Brain (organoid and tissue), 16 donors: ENCODE measurements at places on chromosomes 13 and 19. TPM values are rescaled to one million over a fixed set of nuclear protein-coding genes. Genes with fewer than 3 reads are reported as not detected.

Gene MYH14
- polyA plus RNA-seq: 55.9 TPM

Gene ZNF525
- 1.1 TPM for polyA plus RNA-seq

Gene KIR2DL1
- not detected for polyA plus RNA-seq

Gene CCL25
- not detected for polyA plus RNA-seq

Gene KLK10
- 0.71 TPM for polyA plus RNA-seq

Gene KIR2DL4
- 0.31 TPM for polyA plus RNA-seq

Gene CLEC4G
- 0.49 TPM for polyA plus RNA-seq

Gene ARID3A
- 3.0 TPM for polyA plus RNA-seq

Gene IZUMO2
- not detected for polyA plus RNA-seq

Gene AMER2
- 18.8 TPM for polyA plus RNA-seq

Gene ZNF793
- 3.3 TPM for polyA plus RNA-seq

Gene TMEM86B
- polyA plus RNA-seq: 7.0 TPM

Gene FDX2
- polyA plus RNA-seq: 59.5 TPM

Gene SHISA2
- polyA plus RNA-seq: 5.2 TPM

Gene ACOD1
- polyA plus RNA-seq: not detected

Gene FRY
- polyA plus RNA-seq: 19.4 TPM

Gene RASL11A
- 4.4 TPM for polyA plus RNA-seq

Gene PSG11
- not detected for polyA plus RNA-seq

- DNase-seq: peak; percentile 84
Observed at GRCh38 chr13:72043366-72043765, 176.4 kb upstream of the DACH1 start.

GRCh38 chr13:32107474-32107873, 75.9 kb downstream of the FRY start:
- DNase-seq: no peak

GRCh38 chr13:43572656-43573360, 214.0 kb downstream of the ENOX1 start:
- DNase-seq: no peak

GRCh38 chr19:38039966-38040365, 133.0 kb downstream of the SIPA1L3 start:
- DNase-seq: no peak

DNA sequence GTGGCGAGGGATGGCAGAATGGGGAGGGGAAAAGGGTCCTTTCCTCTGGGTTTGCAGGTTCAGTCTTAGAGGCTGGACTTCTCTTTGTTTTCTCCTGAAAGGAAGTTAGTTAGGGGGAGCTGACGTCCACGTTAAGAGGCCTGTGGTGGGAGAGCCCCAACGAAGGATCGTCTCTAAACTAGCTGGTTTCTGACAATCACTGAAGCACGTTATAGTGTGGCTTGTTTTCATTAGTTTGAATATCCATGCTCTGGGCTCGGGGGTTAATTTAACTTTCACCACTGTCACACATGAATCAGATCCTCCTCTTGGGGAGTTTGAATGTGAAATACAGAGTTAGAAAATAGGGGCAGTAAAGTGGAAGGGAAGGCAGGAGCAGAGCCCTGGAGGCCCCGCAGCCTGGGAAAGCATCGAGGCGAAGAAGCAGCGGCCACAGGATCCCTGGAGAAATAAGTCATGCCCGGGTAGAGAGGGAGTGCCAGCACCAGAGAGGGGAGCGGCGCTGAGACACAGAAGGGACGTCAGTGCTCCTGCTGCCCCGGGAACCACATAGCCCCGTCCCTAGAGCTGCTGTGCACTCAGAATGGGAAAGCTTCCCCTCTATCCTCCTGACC, 31.1 kb upstream of the AMER2 start:
- DNase-seq: no peak

DNA sequence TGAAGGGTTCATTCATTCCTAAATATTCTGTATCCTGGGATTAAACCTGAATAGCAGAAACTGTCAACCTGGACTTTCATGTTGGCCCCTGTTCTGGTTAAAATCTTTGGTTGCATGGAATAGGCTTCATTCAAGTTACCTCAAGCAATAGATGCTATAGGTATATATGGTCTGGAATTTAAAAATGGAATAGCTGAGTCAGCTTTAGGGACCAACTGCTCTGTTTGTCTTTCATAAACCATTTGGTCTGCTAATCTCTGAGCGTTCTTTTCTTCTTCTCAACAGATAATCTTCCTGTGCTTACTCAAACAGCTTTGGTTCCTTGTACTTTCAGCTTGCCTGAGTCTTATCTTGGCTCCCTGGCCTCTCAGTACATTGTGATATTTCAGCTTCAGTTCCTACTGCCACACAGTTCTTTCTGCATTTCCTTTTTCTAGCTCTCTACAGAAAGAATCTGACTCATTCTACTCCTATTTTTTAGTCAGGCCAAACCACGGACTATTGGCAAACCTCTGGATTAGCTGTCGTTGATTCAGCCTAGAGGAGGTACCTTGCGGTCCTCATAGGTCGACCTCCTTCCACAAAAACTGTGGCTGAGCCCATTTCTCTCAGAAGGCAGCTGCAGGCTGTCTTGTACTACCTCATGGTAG, 35.9 kb upstream of the MAB21L1 start:
- DNase-seq: no peak

GRCh38 chr13:52158629-52159158, 703 bp downstream of the NEK3 start:
- peak; percentile 36 for DNase-seq

DNA sequence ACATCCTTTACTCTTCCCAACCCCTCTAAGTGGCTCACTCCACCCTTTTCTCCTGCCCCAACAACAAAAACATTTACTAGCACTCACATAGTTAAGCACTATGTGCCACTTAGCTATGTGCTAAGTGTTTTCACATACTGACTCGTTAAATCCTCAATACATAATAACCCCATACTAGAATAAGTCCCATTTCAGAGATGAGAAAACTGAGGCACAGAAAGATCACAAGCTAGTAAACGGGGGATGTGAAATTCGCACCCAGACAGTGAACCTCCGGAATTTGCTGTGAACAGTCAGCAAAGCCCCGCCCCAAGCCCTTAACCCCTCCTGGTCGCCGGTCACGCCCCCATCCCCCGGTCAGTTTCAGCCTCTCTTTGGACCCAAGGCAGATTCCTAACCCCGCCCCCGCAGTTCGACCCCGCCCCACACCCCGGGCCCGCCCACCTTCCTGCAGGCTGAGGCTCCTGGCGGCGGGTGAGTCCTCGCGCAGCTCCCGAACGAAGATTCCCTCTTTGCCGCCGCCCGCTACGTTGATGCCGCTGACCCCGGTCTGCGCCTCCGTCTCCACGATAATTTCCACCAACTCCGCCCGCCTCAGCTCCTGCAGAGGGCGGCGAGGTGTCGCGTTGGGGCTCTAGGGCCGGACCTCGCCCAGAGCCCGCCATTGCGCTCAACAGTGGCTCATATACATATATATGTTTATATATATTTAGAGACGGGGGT, 9.8 kb downstream of the PRX start:
- peak; percentile 59 for DNase-seq

DNA sequence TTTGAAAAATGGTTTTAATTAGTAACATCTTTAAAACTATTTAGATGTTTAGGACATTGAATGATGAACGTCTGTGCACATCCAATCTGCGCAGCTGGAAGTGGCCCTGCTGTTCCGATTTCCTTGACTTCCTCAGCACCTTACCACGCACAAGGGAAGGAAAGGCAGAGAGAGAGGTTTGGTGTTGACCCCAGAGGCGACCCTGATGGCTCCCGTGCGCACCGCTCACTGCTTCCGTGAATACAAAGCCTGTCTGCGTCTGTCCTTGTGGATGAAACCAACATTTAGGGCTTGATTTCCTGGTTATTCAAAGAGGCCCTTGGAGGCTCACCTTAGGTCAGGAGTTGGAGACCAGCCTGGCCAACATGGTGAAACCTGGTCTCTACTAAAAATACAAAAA, 8.5 kb downstream of the MCF2L start:
- DNase-seq: no peak

- no peak for DNase-seq
Observed at GRCh38 chr19:46429999-46430398, 1.3 kb upstream of the PNMA8C start.

DNA sequence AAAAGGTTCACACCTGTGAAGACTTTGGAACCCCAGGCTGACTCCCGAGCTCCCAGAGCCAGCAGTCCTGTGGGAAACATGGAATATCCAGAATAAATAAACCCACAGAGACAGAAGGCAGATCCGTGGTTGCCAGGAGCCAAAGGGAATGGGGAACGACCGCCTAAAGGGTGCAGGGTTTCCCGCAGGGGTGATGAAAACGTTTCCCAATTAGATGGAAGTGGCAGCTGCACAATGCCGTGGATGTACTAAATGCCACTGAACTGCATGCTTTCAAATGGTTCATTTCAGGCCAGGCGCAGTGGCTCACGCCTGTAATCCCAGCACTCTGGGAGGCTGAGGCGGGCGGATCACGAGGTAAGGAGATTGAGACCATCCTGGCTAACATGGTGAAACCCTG, 23.4 kb upstream of the DPRX start:
- DNase-seq: no peak

- DNase-seq: peak; percentile 88
Observed at GRCh38 chr19:28289295-28290063, 923.5 kb downstream of the UQCRFS1 start.

- DNase-seq: no peak
Observed at GRCh38 chr19:51573331-51573730, 2.2 kb downstream of the ZNF175 start.

GRCh38 chr19:23440207-23440606, 44.9 kb upstream of the ZNF91 start:
- no peak for DNase-seq

GRCh38 chr19:51029718-51030117, 3.3 kb upstream of the KLK11 start:
- DNase-seq: no peak

DNA sequence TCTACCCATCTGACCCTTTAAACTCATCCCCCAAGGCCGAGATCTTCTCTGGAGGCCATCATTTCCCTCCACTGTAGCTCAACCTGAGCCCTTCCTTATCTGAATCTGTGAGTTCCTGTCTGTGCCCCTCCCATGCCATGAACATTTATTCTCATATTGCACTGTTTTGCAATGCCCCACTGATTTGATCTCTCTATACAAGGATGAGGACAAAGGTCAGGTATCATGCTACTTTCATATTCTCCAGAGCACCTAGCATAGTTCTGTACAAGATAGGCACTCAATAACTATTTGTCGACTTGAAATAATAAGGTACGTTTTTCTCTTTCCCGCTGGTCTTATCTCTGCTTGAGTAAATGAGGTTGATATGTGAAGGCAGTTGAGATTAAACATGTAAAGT, 135.5 kb downstream of the KLF5 start:
- no peak for DNase-seq

- no peak for DNase-seq
Observed at GRCh38 chr19:8461376-8461775, 16.6 kb downstream of the HNRNPM start.

GRCh38 chr13:80245162-80245733, 95.7 kb downstream of the SPRY2 start:
- no peak for DNase-seq

- no peak for DNase-seq
Observed at GRCh38 chr13:43797159-43797558, 10.4 kb upstream of the ENOX1 start.

- DNase-seq: no peak
Observed at GRCh38 chr13:91359111-91359510, 11.6 kb downstream of the MIR17HG start.

GRCh38 chr13:72637561-72637960, 89.9 kb downstream of the MZT1 start:
- DNase-seq: no peak
